ENCODE measurements at places on chromosomes 2 and 18.

DNA sequence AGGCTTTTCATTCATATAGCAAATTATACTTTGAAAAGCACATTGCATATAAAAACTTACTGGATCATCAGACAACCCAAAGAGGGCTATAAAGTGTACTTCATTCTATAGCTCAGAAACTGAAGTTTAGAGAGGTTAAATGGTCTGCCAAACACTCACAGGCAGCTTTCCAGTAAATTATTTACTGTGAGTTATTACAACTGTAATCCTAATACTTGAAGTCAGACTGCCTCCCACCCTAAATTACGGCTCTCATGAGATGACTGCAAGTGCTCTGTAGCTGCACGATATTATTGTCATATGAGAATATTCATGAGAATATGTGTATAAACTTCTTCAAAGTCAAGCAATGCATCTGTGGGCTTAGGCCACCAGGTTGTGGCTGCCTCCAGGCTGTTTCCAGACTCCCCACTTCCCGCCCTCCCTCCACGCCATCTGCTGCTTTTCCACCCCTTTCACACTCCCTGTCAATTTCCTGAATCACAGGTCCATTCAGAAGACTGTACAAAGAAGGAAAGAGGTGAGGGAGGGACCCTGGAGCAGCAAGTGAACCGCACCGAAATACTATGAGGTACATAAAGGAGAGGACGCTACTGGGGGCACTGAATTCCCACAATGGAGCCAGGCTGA is 111.1 kb upstream of the SPOPL start:
- DNase-seq: no peak

GRCh38 chr2:19536136-19536535 is 177.7 kb upstream of the OSR1 start:
- no peak for DNase-seq

- DNase-seq: no peak
Measured at GRCh38 chr2:122868646-122869275, 1113.3 kb downstream of the TSN start.

GRCh38 chr2:127024769-127025358 is 82.1 kb downstream of the BIN1 start:
- DNase-seq: no peak

GRCh38 chr2:38115216-38116032 is 39.5 kb upstream of the CYP1B1 start:
- no peak for DNase-seq

GRCh38 chr18:74724186-74724585 is 126.5 kb downstream of the ZNF407 start:
- no peak for DNase-seq

DNA sequence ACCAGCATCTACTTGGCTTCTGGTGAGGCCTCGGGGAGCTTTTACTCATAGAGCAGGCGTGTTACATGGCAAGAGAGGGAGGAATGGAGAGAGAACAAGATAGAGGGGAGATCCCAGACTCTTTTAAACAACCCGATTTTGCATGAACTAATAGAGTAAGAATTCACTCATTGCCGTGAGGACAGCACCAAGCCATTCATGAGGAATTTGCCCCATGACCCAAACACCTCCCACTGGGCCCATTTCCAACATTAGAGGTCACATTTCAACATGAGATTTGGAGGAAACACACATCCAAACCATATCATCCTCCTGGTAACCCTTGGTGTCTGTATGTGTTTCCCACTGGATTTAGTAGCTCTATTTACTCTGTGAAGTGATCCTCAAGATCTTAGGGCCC is 249.9 kb upstream of the SP5 start:
- no peak for DNase-seq
